ENCODE measurements at places on chromosomes 11 and 22. TPM values are rescaled to one million over a fixed set of nuclear protein-coding genes. Genes with fewer than 3 reads are reported as not detected.

DNA sequence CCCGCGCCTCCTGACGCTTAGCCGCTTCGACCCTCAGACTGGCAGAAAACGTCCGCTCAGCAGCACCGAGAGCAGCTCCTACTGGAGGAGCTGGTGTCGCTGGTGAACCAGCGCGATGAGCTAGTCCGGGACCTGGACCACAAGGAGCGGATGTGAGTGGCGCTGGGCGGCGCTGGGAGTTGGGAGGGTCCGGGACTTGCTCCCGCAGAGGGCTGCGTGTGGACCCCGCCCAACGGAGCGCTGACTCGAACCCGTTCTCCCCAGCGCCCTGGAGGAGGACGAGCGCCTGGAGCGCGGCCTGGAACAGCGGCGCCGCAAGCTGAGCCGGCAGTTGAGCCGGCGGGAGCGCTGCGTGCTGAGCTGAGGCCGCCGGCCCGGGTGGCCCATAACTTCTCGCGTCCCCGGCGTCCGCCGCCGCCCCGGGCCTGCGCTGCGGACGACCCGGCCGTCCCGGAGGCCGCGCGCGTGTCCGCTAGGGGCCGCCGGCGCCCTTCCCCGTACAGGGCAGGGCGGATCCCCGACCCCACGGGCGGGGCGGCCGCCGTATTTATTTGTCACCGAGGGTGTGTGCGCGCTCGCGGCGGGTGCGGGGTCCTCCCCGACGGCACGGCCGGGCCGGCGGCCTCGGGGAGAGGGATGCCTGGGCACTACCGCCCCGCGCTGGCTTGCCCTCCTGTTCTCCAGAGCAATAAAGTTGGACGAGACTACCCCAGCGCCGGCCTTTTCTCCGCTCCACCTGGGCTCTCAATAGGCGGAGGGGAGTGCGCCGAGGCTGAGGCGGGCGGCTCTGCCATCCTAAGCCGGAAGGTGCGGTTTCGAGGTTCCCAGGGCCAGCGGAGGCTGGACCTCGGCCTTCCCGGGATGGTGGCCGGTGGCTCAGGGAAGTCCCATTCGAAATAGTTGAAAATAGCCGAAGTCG lies 3.4 kb downstream of the KCNK7 start:
- DNase-seq, result no peak

Gene NLRP14
- 0.51 TPM for total RNA-seq

Gene CYP2D6
- total RNA-seq, result 2.9 TPM

Gene TRMU
- 61.0 TPM for total RNA-seq

Gene TBC1D22A
- 27.7 TPM for total RNA-seq

GRCh38 chr11:11786771-11787170 lies 55.0 kb upstream of the USP47 start:
- peak; percentile 63 for DNase-seq
